LNCaP clone FGC (cell line): ENCODE measurements at places on chromosomes 5 and 9.

GRCh38 chr5:29001666-29002065 lies 1963.3 kb upstream of the CDH9 start:
- DNase-seq: no peak

DNA sequence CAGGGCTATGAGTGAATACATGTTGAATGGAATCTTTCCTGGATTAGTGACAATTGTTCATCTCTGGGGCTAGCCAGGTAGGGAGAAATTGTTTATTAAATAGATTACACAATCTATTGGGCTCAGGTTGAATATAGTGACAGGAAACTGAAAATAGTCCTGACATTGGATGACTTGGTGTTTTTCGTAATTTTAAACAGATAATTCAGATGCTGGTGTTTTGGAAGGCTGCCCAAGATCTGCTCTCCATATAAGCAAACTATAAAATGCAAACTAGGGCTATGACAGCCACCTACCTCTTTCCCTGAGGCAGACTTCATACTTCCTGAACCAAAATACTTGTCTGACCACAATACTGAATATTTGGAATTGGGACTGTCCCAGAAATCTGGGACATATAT lies 99.1 kb downstream of the ENC1 start:
- no peak for DNase-seq

- DNase-seq: no peak
Observed at GRCh38 chr9:36770025-36770424, 197.3 kb downstream of the MELK start.

DNA sequence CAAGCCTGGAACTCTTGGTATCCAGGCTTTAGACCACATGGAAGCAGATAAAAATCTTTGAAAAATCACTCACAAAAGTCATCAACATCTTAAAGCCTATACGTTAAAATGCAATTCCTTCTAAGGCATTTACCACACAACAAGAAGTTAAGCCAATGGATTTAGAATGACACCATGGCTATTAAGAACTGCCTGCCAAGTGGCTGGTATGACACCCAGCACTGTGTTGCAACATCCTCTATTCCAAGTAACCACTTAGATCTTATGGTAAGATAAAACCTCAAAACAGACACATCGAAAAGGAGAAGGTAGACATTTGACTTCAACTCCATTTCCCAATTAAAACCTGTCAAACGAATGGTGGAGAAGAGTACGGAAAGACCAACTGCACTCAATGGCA lies 344.2 kb upstream of the SLC30A5 start:
- no peak for DNase-seq

GRCh38 chr5:130316971-130317680 lies 412.9 kb downstream of the CHSY3 start:
- DNase-seq: no peak

DNA sequence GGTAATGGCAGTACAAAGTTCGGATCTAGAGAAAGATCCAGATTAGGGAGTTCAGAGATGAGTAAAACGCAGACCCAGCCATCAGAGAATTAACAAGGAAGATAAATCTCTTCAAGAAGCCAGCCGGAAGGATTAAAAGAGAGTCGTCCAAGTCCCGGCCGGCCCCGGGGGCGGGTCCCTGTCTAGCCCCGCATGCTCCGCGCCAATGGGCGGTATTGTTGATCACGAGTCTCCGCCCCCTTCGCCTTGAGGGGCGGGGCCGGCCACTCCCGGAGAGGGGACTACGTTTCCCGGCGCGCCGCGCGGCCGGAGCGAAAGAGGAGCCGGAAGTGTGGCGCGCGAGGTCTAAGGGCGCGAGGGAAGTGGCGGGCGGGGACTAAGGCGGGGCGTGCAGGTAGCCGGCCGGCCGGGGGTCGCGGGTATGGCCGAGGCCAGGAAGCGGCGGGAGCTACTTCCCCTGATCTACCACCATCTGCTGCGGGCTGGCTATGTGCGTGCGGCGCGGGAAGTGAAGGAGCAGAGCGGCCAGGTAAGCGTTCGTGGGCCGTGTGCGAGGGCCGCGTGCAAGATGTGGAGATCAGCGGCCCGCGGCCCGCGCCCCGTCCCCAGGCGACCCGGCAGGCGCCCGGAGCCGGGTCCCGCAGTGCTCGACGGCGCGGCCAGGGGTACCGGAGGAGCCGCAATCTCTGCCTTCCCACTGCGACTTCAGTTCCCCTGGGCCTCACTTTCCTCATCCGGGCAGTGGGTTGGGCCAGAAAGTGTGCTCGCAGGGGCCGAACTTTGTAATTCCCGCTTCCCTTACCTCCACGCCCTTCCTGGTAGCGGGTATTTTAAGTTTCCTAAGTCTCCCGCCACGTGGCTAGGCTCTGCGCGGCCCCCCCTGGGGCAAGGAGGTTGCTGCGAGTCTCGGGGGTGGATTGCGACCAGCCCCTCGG lies at the start of gene TCOF1:
TCOF1 (plus strand) TSS at position 372 of the 935 bp plus-strand sequence; CDS start at position 422, 50 bp downstream.
- DNase-seq: peak; percentile 83

DNA sequence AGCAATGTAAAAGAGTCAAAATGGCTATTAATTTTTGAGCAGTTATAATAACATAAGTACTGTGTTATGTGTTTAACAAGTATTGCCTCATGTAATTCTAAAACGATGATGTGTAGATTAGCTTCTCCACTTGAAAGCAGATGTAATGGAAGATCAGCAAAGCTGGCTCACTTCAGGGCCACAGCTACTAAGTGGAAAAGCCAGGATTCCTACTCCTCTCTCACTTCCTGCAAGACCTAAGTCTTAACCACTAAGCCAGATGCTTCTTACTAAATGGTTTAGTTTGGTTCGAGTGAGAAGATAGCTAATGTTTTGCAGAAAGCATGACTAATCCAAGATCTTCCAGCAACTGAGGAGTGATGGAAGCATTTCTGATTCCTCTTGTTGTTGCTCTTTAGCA lies 15.7 kb upstream of the TNC start:
- DNase-seq: no peak

DNA sequence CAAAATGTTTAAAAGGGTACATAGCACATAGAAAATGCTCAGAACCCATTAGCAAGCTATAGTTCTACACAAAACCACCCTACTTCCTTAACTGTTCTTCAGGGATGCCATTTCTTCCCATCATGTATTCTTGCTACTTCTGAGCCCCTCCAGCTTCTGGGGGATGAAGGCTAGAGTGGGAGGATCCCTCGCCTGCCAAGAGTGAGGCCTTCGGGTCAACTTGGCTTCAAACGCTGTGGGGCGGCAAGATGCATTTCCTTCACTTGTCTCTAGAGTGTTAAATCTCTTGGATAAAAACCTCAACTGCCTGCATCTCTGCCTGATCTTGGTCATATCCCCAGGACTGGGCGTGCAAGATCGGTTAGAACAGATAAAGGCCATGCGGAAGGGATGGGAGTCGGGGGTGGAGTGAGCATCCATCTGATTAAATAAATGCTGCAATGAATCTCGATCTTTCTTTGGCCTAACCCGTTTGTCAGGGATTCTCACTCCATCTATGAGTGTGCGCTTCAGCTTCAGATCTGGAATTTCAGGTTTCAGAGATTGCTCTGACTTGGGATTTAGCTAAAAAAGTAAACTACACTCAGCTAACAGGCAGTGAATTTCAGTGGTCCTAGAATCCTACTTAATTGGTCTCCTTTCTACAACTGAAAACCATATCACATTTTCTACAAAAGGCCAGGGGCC lies 118.0 kb upstream of the PANK3 start:
- DNase-seq: peak; percentile 81

DNA sequence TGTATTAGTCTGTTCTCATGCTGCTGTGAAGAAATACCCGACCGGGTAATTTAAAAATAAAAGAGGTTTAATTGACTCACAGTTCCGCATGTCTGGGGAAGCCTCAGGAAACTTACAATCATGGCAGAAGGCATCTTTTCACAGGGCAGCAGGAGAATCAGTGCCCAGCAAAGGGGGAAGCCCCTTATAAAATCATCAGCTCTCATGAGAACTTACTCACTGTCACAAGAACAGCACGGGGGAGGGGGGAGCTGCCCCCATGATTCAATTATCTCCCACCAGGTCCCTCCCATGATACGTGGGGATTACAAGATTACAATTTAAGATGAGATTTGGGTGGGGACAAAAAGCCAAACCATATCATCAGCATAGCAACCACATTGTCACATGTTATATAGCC lies 102.5 kb downstream of the GPBP1 start:
- DNase-seq: no peak

DNA sequence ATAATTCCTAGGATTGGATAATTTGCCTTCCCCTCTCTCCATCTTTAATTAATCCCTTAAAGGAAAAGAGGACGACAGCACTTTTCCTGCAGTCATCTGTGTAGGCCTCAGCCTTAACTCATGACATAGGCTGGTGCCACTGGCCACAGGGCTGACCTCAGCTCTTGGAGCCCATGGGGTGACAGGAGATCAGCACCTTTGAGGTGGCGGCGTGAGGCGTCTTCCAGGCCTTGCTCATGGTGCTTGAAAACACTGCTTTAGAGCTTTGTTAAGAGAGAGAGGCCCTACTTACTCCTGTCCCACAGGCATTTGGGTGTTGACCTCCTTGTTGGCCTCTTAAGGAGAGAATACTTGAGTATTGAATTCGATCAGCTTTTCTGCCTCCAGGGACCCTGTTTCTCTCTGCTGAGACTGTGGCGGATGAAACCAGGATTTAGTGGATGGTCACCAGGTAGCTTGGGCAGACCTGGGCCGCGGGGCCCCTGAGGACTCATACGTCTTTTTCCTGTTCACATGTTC lies 23.4 kb downstream of the TENT4A start:
- no peak for DNase-seq

DNA sequence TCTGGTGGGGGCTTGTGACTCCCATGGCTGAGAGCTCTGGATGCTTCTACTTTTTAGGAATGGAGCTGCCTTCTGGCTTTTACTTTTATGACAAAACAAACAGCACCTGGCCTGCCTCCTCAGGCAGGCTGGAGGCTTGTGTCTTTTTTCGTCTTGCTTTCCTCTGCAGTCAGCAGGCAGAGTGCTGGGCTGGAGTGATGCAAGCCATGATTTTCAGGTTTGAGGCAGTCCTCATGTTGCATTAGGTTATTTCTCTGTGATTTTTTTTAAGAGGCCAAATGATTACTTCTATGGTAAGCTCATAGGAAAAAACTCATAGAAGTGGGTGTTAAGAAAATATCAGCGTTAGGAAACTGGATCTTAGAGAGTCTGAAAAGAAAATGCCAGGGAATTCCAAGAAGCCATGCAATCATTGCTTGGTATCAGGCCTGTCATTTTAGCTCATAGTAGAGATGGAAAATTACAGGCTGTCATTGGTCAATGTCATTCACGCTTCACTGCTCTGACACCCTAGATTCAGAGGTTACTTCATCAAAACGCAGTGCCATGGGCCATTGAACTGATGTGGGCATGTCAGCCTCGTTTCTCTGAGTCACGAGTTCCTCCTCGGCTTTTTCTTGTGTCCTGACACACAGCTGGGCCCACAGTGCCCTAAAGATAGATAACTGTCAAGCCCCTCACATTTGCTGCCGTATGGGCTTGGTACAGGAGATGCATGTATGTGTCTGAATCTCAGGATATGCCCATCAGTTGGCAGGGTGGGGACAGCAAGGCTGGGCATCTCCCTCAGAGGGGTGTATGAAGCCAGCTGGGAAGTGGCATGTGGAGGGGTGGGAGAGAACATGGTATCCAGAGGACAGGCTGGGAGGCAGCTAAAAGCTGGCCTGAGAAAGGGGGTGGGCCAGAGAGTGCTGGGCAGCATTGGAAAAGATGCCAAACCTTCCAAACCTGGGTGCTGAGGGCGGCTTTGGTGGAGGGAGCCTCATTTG lies 151.8 kb downstream of the HSPA4 start:
- DNase-seq: no peak

- no peak for DNase-seq
Observed at GRCh38 chr9:91066856-91067255, 265.2 kb downstream of the SYK start.

DNA sequence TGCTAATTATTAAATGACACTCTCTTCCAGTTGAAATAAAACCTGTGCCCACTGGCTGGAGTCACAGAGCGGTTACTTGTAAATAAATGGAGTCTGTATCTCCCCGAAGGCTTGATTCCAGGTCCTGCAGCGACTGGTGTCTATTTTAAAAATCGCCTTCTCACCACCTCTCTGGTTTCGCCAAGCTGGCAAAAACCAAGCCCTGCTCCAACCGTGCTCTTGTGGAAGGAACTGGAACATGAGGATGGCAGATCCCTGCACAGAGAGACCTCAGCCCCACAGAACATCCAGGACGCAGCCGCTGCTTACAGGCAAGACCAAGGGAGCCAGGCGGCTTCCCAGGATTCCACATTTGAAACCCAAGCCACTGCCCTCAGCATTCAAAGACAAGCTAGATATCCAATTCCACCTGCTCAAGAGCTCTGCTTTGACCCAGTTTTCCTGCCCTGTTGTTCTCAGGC lies 15.0 kb downstream of the SEMA4D start:
- no peak for DNase-seq

GRCh38 chr5:68167195-68167651 lies 48.3 kb upstream of the PIK3R1 start:
- peak; percentile 52 for DNase-seq

GRCh38 chr9:109133533-109133932 lies 13.8 kb upstream of the TMEM245 start:
- DNase-seq: no peak

DNA sequence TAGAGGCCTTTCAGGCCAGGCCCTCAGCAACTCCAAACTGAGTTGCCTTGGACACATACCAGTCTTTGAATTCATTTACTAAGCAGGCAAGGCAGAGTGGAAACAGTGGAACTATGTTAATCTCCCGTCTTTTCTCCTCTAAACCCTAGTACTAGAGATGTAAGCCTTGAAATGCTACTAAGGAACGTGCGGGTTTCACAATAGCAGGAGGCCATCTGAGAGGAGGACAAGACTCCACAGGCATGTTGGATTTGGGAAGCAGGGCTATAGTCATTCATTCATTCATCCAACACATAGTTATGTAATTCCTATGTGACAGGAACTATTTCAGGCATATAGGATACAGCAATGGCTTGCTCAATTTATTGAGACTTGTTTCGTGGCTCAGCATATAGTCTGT lies 3.3 kb upstream of the OCLN start:
- no peak for DNase-seq

DNA sequence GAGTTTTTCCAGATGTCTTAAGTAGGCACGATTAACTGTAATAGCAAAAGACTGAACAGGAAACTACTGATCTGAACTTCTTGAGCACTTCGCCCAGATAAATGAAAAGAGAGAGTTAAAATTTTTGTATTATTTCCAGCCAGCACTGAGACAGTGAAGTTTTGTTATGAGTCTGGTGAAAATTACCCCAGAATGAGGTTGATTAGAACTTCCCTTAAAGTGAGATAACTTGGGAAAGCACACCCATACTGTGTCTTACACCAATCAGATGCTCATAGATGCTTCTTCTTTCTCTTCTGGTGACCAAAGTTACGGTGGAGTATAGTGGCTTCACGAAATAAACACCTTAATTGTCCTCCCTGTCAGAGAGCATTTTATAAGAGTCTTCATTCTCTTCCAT lies 131.8 kb upstream of the SLC12A2 start:
- no peak for DNase-seq

DNA sequence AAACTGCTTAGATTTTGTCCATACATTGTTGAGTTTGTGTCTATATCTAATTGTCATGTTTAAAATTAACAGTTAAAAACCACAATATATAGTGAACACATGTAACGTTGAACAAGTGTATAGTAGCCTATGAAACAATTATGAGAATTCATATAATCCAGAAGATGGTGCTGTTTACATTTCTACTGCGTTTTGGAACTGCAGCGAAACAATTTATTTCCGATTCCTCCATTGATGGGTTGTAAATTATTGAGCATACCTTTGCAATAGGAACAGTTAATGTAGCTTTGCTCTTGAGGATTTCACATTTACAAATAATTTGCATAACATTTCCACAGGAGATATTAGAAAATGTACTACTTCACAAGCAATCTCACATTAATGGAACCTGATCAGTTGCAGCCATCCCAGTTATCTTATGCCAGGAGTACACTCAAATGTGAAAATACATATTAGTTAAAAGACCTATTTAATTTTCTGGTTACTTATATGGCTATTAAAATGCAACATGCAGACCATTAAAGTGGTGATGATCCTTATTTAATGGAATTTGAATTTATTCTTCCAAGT lies 411.8 kb downstream of the CDH10 start:
- DNase-seq: no peak
